ENCODE measurements at places on chromosomes 7 and 10.

DNA sequence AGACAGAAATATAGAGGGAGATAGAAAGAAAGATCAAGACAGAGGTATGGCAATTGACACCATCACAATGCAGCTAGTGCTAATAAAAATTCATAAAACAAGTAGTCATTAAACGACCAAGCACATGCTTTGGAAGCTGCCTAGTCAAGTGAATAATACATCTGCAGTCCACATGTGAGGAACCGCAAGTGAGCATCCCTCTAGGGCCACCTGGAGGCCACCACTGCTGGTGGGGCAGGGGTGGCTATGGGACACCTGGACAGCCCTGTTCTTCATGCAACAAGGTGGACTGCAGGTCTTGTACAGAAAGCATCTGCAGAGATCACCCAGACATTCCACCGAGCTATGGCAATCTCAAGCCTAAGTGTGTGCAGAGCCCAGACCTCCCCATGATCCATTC lies 451.1 kb upstream of the PFKP start:
- H3K27ac ChIP-seq, result no peak overlapping the region
- no peak for DNase-seq
- no peaks in the 10 kb centered on the region for H3K27me3 ChIP-seq
- H3K4me3 ChIP-seq, result no peak overlapping the region
- no peaks in the 10 kb centered on the region for H3K36me3 ChIP-seq

- no peak for DNase-seq
- no peak overlapping the region for H3K4me3 ChIP-seq
- no peaks in the 10 kb centered on the region for H3K36me3 ChIP-seq
Measured at GRCh38 chr10:83603708-83604107, 535.6 kb upstream of the GHITM start.

GRCh38 chr7:5279734-5280133 lies 3.0 kb upstream of the SLC29A4 start:
- DNase-seq, result no peak
- H3K4me3 ChIP-seq, result no peak overlapping the region
- H3K36me3 ChIP-seq, result no peaks in the 10 kb centered on the region
- H3K27me3 ChIP-seq, result no peaks in the 10 kb centered on the region

DNA sequence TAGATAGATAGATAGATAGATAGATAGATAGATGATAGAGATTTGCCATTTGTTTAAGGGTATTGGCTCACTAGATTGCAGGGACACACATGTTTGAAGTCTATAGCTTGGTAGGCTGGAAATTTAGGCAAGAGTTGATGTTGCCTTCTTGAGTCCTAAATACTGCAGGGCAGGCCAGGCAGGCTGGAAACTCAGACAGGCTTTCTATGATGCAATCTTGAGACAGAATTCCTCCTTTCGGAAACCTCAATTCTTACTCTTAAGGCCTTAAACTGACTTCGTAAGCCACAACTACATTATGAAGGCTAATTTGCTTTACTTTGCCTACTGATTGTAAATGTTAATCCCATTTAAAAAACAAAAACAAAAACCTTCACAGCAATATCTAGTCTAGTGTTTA lies 322.9 kb upstream of the AKR1E2 start:
- no peak for DNase-seq
- no peak overlapping the region for H3K4me3 ChIP-seq
- H3K27me3 ChIP-seq, result no peaks in the 10 kb centered on the region
- no peak overlapping the region for H3K27ac ChIP-seq
- peaks cover 8% of the 10 kb centered on the region for H3K4me1 ChIP-seq

DNA sequence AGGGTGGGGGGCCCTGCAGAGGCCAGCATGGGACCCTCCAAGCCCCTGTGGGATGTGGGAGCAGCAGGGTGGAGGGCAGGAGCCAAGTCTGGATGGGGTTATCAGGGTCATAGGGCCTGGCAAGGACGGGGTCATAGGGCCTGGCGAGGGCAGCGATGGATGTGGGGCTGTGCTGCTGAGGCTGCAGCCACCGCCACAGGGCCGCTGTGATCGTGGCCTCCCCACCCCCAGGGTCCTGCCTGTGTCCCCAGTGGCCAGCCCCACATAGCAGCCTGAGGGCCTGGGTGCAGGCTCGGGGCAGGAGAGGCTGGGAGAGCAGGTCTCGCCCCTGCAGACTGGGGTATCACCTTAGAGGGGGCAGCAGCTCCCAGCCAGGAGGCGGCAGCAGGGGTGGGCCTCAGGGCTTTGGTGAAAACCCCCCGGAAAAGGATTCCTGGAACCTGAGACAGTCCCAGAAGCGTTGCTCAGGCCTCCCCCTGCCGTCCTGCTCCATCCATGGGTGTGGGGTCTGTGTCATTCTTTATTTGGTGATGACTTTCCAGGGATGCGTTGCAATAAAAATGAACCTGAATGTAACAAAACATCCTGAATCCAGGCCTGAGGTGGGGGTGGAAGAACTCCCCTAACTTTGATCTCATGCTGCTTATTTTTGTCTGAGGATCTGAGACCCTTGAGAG lies 107.3 kb upstream of the SHH start:
- H3K4me1 ChIP-seq, result peaks cover 54% of the 10 kb centered on the region
- H3K27me3 ChIP-seq, result no peaks in the 10 kb centered on the region
- peak; percentile 69 for DNase-seq
- H3K4me3 ChIP-seq, result peak overlapping the region; percentile 7
- no peaks in the 10 kb centered on the region for H3K36me3 ChIP-seq

Data from PC-3 (cell line).